Esophagus squamous epithelium (tissue), 5 donors: ENCODE measurements at places on chromosomes 7 and 10.

DNA sequence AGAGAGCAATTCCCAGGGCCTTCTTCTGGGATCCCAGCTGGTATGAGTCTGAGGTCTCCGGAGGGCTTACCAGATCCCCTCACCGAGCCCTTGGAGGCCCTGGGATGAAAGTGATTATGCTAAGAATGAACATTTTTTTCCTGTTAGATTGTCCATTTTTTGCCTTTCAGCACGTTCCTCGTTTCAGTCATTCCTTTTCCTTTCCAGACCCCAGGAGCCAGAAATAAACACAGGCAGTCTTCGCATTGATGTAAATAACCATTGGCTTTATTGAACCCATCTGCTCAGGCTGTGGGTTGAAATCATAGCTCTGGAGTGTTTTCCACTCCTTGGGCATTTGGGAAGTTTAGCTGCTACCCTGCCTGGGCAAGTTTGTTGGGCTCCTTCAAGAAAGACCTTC lies 320.9 kb upstream of the AUTS2 start:
- no peak for DNase-seq

- DNase-seq: no peak
These were observed 63.9 kb downstream of the VOPP1 start for GRCh38 chr7:55508221-55509011.

GRCh38 chr7:43537765-43538403 lies 45.0 kb upstream of the STK17A start:
- DNase-seq: no peak

DNA sequence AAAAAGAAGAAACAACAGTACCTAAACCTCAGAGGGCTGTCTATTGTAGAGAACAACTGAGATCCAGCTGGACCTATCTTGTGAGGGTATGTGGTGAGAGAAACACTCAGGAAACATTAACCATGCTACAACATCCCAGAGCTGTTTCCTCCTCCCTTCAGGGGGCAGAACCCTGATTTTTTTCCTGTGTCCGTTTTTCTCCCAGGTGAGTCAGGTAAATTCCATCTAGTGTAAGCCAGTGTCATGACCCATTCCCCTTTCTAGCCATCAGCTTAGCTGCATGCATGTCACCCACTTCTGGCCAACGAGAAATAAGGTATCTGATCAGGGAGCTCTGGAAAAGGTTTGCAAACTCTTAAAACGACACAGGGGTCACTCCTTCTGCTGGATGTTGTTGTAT lies 103.8 kb downstream of the DNMBP start:
- no peak for DNase-seq

DNA sequence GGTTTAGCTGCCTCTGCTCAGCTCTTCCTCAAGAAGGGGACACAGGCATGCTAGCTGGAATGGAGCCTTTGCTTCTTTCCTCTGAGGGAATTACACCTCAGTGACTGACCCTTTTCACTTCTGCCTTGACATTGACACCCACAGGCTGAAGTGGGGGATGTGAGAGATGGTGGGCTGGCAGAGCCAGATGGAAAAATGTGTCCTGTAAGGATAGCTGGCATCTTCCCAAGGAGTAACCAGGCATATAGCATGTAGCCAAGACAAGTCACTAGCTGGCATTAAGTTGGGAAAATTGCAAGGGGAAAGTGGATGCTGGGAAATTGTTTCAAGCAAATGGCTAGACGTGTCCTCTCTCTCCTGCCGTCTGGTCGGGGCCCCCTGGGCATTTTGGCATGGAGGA lies 19.9 kb downstream of the STMP1 start:
- DNase-seq: no peak

GRCh38 chr7:94355454-94355853 lies 39.2 kb upstream of the COL1A2 start:
- no peak for DNase-seq

DNA sequence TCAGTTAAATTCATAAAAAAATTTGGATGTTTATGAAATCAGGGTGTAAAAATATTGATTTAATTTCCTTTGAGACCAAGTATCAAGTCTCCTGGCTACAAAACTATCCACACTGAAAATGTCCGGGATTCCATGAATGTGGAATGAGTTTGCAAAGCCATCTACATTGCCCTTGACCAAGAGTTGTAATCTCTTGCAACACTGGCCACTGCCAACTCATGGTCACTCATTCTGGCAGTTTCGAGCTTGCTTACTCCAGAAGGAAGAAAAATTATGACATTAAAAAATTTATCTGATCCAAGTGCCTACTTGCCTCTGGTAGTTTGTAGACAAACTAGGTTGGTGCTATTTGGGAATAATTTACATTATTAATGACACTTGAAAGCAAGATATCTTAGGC lies 84.2 kb downstream of the NPY start:
- DNase-seq: no peak

- no peak for DNase-seq
These were observed at the start of gene SEMA3D for GRCh38 chr7:85186521-85187241. SEMA3D (minus strand) TSS chr7:85187056; CDS start chr7:85121891, 65,165 bp downstream.

DNA sequence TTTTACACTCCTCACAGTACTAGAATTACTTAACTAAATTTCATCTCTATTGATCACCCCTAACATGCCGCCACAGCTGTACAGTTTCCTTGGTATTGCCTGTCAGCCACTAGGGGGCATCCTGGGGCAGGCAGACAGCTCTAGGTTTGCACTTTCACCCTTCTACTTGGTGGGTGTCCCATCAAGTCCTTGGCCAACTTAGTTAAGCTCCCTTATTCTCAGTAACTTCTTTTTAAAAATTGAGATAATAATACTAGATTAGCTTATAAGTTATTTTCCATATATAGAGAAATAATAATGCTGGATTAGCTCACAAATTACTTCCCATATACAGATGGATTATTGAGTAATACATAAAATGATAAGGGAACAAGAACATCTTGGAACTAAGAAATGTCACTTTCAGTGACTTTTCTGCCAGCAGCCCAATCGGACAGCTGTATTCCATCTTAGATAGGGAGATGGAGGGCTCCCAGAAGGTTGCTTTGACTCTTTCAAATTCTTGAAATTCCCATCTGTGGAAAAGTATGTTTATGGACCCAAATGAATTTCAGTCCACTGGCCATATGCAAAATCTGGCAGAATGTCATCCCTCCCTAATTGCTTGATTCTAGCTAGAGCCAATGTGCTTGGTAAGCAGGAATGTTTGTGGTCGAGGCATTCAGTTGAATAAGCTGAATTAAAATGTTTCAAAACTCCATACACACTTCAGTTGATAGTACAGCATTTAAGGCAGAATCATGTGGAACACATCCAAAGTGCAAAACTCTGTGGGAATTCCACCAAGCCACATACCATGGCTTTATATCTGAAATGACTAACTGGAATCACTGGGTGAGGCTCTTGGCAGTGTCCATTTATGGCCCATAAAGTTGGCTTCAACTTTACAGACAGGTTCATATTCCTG lies 309.7 kb downstream of the CSTF2T start:
- DNase-seq: no peak

DNA sequence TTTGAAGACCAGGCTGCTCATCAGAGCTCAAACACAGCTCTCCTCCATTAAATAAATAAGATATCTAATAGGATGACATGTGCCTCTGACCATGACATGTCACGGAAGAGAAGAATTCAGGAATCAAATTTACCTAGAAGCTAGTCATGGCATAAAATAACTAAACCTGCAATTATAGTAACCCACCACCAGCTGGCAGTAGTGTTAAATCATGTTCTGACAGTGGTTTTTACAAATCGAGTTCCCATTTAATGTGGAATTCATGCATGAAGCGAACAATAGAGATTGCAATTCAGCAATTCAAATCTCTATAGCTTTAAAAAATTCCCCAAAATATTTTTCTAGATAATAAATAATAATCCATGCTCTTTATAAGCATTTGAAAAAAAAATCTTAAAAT lies 74.6 kb upstream of the IKZF1 start:
- no peak for DNase-seq

DNA sequence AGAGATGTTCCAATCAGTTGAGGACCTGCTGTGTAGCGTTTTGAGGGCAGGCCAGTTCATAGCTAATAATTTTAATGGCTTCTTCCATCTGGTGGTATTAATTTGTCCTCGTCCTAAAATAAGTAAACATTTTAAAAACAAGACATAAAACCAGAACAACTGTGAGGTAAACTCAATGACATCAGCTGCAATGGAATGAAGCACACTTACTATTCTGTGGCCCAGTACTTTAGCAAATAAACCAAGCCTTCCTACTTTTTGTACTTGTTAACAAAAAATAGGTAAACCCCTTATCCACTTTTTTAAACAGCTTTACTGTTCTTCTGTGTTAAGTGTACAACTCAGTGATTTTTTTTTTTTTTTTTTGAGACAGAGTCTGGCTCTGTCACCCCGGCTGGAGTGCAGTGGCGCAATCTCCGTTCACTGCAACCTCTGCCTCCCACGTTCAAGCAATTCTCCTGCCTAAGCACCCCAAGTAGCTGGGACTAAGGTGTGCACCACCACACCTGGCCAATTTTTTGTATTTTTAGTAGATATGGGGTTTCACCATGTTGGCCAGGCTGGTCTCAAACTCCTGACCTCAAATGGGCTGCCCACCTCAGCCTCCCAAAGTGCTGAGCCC lies 28.9 kb upstream of the FZD1 start:
- no peak for DNase-seq

DNA sequence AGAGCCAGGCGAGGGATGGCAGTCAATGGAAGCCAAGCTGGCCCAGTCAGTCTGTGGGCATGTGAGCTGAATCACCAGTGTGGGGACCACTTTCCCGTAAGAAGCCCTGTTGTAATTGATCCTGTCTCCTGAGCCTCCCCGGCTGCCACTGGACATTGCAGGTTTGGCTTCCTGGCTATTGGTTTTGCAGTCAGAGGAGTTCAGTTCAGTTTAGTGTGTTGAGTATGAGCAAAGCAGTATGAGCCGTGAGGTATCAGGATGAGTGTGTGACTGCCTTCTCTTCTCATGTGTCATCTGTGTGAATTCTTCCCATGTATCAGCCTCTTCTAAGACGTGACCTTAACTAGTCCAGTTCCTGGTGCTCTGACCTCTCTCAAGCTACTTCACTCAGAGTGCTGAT lies 227.4 kb downstream of the PRKG1 start:
- no peak for DNase-seq

DNA sequence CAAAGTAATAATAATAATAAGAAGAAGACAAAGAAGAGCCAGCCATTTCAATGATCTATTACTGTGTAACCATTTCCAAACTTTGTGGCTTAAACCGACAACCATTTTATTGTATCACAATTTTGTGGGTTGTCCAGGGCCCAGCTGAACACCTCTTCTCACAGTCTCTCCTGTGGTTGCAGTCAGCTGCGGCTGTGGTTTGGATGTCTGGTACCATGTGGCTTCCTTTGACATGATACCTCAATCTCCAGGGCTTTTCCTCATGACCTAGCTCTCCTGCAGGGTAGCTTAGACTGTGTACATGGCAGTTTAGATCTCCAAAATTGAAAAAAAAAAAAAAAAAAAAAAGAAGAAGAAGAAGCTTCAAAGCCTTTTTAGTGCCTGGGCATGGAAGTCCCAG lies 72.6 kb upstream of the NFKB2 start:
- DNase-seq: no peak

- DNase-seq: no peak
These were observed 140.9 kb downstream of the ADCYAP1R1 start for GRCh38 chr7:31192986-31193385.

GRCh38 chr10:72277996-72278667 lies 4.4 kb downstream of the DDIT4 start:
- DNase-seq: no peak

DNA sequence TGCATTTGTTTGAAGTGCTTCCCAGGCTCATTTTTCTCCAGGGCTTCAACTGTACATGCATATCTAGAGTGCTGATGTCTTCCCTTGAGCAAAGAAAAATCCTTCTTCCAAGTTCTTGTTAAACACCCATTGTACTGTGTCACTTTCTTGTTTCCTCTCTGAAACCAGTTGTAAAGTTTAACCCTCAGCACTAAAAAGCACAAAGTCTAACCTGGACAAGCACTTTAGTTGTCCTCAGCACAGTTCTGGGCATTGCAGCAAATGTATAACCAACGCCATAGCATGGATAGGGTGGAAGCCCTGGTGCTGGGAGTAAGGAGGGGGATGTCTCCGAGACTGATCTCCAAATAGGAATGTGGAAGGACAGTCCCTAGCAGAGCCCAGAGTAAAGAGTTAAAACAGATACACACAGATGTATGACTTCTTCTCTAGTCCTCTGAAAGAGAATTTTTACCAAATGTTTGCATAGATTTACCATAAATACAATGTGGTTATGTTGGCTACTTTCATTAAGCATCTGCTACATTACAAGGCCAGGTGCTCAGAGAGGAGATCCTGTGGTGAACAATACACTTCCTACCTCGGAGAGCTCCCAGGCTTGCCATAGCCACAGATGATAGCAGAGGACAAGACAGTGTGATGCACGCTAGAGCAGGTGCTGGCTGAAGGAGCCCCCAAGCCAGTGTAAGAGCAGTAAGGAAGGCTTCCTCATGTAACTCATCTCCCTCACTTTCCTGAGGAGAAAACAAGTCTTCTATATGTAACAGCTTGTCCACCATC lies 57.0 kb downstream of the DNAJC12 start:
- DNase-seq: no peak

- no peak for DNase-seq
These were observed 34.8 kb downstream of the GPR158 start for GRCh38 chr10:25209618-25210017.
